Cardiac muscle cell (in vitro differentiated cells and primary cell): ENCODE measurements at places on chromosomes 7 and 10.

GRCh38 chr10:67050415-67050814 lies 124.6 kb downstream of the LRRTM3 start:
- H3K4me3 ChIP-seq = no peak overlapping the region
- H3K36me3 ChIP-seq = no peaks in the 10 kb centered on the region
- H3K27ac ChIP-seq = peak overlapping the region; percentile 47
- no peak for DNase-seq

DNA sequence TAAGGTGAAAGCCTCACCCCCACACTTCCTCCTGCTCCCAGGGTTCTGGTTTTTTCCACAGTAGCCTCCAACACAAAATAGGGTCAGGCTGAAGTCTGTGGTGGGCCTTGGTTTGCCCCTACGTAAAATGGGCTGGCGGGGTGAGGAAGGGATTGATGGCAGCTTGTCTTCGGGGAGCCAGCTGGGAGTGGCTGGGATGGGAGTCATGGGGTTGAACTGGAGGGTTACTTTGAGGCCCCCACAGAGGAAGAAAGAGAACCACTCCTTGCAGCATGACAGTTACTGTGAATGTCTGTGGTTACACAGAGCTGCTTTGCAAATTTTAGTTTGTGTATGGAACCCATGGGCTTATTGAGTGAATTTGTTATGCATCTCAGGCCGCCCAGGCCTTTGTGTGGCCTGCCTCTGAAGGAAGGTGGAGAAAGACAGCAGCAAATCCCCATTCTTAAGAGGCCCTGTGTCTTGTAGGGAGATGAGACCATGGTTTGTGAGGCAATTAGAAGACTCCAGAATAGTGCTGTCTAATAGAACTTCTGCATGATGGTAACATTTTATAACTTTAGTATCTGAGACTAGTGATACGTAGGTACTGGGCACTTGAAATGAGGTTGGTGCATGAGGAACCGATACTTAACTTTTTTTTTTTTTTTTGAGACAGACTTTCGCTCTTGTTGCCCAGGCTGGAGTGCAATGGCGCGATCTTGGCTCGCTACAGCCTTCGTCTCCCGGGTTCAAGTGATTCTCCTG lies 8.1 kb downstream of the TRIM8 start:
- H3K4me3 ChIP-seq = no peak overlapping the region
- DNase-seq = no peak
- H3K27me3 ChIP-seq = no peaks in the 10 kb centered on the region
- no peak overlapping the region for H3K27ac ChIP-seq
- H3K36me3 ChIP-seq = peaks cover 39% of the 10 kb centered on the region

DNA sequence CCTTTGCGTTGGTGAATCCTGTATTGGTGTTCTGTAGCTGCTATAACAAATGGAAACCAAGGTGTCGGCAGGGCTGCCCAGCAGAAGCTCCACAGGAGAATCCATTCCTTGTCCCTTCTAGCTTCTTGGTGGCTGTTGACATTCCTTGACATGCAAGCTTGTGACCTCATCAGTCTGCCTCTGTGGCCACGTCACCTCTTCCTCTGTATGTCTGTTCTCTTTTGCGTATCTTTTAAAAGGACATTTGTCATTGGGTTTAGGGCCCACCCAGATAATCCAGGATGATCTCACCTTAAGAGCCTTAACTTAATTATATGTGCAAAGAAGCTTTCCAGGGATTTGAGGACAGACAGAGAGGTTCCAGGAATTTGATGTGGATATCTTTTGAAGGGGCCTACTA lies 15.3 kb upstream of the ZCCHC24 start:
- no peaks in the 10 kb centered on the region for H3K4me1 ChIP-seq
- H3K27me3 ChIP-seq = no peaks in the 10 kb centered on the region
- no peak overlapping the region for H3K4me3 ChIP-seq
- no peak for DNase-seq
- H3K27ac ChIP-seq = no peak overlapping the region

GRCh38 chr7:42319631-42320030 lies 82.6 kb upstream of the GLI3 start:
- H3K4me3 ChIP-seq = no peak overlapping the region
- H3K4me1 ChIP-seq = no peaks in the 10 kb centered on the region
- H3K36me3 ChIP-seq = no peaks in the 10 kb centered on the region
- H3K27me3 ChIP-seq = no peaks in the 10 kb centered on the region
